Activated CD8-positive, alpha-beta T cell treated with anti-CD3 and anti-CD28 coated beads for 36 hours (primary cell): ENCODE measurements at places on chromosomes 13 and 19. TPM values are rescaled to one million over a fixed set of nuclear protein-coding genes. Genes with fewer than 3 reads are reported as not detected.

DNA sequence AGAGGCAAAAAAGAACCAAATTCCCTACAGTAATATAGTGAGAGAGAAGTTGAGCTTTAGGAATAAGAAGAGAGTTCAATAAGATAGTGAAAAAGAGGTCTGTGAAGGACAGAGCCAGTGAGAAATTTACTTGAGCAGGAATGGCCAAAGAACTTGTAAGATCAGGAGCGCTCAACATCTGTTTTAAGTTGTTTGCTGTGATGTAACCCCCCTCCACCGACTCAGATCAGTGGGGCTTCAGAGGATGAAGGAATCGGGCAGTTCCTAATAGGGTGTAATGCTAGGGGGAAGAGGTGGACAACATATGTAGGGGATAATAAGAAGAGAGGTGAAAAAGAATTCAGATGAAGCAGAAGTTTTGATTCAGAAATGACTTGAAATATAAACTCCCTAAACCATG lies 85.3 kb upstream of the FNDC3A start:
- no peak overlapping the region for H3K27ac ChIP-seq
- no peak for DNase-seq
- no peaks in the 10 kb centered on the region for H3K27me3 ChIP-seq

- no peaks in the 10 kb centered on the region for H3K36me3 ChIP-seq
- no peak for DNase-seq
- H3K27me3 ChIP-seq = no peaks in the 10 kb centered on the region
- no peaks in the 10 kb centered on the region for H3K4me1 ChIP-seq
These were observed 265.2 kb upstream of the MAB21L1 start for GRCh38 chr13:35741657-35742056.

- H3K4me3 ChIP-seq = no peak overlapping the region
- no peaks in the 10 kb centered on the region for H3K36me3 ChIP-seq
- DNase-seq = no peak
These were observed 247.9 kb downstream of the DACH1 start for GRCh38 chr13:71619096-71619495.

- H3K36me3 ChIP-seq = no peaks in the 10 kb centered on the region
- H3K4me3 ChIP-seq = no peak overlapping the region
- peaks cover 2% of the 10 kb centered on the region for H3K27me3 ChIP-seq
- no peak overlapping the region for H3K27ac ChIP-seq
These were observed 47.7 kb upstream of the UQCRFS1 start for GRCh38 chr19:29260477-29261317.

Gene KCNC3
- 0.77 TPM for total RNA-seq
